Epithelial cell of esophagus (primary cell): ENCODE measurements at places on chromosomes 7 and 10.

DNA sequence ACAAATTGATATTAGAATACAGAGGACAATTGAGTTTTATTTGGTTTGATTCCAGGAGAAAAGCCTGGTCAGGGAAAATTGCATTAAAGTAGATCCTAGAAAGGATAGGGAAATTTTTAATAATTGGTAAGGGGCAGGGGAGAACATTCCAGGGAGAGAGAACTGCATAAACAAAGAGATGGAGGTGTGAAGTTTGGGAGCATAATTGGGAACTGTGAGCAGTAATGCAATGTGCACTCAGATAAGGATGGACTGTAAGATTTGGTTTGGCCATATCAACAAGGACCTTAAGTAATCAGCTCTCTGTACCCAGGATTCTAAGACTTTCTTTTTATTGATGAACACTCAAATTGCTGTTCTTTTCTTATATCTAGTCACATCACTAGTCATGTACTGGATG lies 41.4 kb downstream of the ZMYND11 start:
- DNase-seq, result no peak

GRCh38 chr7:26657686-26658388 lies 206.6 kb downstream of the SKAP2 start:
- DNase-seq, result no peak

DNA sequence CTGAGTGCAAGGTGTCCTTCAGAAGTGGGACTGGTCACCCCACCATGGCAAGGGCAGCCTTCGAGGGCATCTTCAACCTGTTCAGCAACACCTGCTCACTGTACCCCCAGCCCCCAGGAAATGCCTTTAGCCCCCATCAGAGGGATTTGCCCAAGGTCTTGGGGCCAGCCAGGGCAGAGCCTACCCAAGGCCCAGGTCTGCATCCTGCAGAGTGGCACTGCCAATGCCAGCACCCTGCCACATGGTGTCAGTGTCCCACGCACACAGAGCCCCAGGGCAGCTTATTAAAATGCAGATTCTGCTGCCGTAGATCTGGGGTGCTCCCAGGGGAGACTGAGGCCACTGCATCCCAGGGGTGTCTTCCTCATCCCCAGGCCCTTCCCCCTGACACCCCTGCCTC lies 106.2 kb upstream of the KCTD7 start:
- no peak for DNase-seq

- DNase-seq, result peak; percentile 87
Measured at GRCh38 chr7:122092964-122093797, 50.9 kb downstream of the AASS start.

DNA sequence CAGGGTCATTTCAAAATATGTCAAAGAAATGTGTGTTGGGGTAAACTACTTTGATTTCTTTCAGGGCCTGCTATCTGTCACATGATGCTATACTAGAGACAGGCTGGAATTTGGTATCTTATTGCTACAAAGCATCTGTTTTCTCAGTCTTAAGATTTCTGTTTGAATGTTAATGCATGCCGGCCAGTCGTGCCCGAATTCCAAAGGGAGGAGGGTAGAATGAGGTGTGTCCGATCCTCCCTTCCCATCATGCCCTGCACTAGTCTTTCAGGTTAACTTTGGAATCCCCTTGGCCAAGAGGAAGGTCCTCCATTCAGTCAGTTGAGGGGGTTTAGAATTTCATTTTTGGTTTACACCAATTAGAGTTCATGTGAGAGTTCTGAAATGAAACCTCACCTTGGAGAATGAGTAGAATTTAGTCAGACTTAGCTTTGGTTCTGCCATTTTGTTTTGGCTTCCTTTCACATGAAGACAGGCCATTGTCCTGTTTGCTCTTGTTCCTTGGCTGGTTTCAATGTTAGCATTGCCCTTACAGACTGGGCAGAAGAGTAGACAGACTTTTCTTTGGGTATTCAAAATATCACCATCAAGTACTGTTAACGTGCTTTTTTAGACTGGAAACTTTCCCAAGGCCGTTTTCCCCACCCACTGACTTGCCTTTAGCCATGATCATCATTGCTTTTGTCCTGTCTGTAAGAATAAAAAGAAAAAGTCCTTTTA lies 95.8 kb downstream of the CAMK1D start:
- DNase-seq, result no peak

DNA sequence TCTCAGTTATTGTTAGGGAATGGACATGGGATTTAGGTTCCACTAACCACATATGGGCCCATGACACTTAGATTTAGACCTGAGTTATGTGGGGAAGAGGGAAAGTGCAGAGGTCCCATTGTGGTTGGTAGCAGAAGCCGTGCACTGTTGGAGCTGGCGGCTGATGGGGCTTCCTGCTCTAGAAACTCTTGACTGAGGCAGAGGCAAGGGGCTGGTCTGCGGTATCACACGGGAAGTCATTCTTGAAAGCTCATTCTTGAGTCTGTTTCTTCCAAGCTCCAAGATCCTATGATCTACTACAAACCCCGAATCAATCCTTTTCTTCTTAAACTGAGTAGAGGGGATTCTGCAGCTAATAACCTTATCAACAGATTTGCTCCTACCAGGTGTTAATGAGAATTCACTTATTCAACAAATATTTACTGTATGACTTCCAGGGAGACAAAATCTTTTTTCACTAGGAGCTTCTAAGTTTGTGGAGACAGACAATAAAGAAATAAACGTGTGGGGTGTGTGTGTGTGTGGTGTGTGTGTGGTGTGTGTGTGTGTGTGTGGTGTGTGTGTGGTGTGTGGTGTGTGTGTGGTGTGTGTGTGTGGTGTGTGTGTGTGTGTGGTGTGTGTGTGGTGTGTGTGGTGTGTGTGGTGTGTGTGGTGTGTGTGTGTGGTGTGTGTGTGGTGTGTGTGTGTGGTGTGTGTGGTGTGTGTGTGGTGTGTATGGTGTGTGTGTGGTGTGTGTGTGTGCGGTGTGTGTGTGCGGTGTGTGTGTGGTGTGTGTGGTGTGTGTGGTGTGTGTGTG lies 57.1 kb downstream of the AOC1 start:
- DNase-seq, result no peak

GRCh38 chr10:36801660-36802059 lies 323.7 kb upstream of the ANKRD30A start:
- no peak for DNase-seq

DNA sequence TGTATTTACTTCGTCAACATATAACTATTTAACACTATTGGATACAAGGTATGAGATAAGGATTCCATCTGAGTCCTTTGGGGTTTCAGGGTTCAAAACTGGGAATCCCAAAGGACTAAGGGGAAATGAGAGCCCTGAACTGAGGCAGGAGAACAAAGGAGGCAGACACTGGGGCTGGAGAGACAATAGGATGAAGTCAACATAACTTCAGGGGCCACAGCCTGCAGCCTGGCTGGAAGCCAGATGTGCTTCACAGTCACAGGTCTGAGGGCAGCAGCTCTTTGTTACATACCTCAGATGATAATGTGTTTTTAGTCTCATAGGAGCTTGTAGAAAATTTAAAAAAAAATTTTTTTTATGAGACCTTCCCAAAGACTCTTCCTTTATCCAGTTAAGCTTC lies 73.3 kb downstream of the NRF1 start:
- DNase-seq, result no peak
